ENCODE measurements at places on chromosomes 7 and 10. TPM values are rescaled to one million over a fixed set of nuclear protein-coding genes. Genes with fewer than 3 reads are reported as not detected.

GRCh38 chr10:121735263-121735662 is 137.0 kb upstream of the FGFR2 start:
- DNase-seq = no peak

CYP2C19 gene
- not detected for total RNA-seq

- DNase-seq = no peak
These were observed 21.4 kb downstream of the PLPP4 start for GRCh38 chr10:120478386-120478785.

BMPR1A gene
- total RNA-seq = 35.1 TPM

DNA sequence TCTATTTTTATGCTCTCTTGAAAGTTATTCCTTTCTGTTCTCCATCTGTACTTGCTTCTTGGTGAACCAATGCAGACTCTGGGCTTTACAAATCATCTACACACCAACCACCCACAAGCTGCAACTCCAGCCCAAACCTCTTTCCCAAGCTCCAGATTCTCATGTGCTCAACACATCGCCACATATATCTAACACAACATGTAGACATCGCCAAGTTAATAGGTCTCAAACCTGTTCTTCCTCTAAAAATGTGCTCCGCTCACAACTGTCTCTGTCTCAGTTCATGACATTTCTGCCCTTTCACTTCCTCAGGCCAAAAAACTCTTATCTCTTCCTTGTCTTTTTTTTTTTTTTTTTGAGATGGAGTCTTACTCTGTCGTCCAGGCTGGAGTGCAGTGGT is 95.7 kb upstream of the EEPD1 start:
- no peak for DNase-seq

MCM10 gene
- 27.8 TPM for total RNA-seq

DNA sequence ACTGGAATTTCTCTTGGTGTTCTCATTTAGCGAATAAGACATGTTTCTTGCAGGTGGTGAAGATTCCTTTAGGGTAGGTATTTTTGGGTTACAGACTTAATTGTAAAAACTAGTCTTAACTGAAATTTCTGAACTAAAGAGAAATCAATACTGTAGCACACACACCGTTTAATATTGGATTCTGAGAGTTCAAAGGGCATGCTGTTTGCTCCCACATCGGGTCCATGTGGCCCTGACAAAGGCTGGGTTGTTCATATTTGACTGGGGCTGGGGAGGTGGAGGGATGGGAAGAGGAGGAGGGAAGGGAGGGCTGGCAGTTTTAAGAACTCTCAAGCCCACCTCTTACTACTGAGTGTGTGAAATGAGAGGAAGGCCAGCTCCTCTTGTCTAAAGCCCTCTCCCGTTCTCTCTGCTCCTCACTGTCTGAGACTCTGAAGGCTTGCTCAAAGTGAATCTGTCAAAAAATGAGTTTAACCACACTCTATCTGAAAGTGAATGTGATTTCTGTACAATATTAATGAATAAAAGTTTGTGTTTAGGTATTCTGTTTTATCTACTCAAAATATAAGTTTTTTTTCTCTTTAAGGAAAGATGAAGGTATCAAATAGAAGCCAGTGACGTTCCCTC is 40.0 kb upstream of the RHEB start:
- no peak for DNase-seq

- DNase-seq = no peak
These were observed 126.3 kb upstream of the NPY start for GRCh38 chr7:24157666-24158065.

DNA sequence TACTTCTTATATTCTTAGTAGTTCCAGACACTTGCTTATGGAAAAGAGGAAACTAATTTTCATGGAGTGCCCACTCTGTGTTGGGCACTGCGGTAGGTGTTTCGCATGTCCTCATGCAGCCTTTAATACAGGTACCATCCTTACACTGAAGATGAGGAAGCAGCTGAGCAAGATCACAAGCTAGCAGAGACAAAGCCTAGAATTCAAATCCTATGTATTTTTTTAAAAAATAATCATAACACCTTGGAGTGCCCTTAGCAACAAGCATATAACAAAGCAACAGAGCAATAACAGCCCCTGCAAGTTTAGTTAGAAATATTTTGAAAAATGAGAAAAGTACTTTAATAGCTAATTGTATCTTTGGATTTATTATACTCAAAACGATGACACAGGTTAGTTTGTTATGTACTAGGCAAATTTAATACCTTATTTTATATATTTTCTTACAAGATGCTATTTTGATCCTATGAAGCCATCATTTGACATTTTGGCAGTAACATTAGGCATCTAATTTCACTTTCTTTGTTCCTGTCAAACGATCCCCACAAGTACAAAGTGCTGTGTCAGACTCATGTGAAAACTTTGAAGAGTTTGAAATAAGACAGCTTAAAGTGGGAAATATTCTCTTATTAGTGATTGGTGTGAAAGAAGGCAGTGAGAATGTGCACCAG is 245.8 kb downstream of the CDK14 start:
- no peak for DNase-seq

DNA sequence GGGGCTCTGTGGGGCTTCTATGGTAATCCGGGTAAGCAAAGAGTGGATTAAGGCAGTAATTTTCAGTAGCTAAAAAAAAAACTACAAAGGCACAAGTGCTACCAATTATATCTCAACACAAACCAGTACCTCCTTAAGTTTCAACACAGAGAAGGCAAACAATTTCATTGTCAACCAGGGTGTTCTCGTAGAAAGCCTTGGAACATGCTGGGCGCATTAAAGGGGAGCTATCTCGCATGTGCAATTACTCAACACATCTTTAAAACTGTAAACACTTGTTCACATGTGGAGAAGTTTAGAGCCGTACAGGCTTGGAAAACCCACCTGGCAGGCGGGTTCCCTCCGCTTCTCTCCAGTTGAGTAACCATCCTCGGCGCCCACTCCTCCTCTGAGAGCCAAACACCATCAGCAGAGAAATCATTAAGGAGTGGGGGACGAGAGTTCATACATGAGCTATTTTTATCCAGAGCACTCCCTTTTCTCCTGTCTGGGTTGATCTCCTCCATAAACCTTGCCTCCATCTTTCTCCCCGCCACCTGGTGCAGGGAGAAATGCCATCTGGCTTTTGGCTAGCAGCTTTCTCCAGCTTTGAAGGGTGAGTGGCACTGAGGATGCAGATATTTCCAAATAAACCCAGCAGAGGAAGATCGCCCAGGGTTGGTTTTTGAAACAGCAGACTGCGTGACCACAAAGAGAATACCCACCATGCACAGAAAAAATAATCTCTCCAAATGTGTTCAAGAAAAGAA is 287.1 kb downstream of the WDR11 start:
- no peak for DNase-seq

DNA sequence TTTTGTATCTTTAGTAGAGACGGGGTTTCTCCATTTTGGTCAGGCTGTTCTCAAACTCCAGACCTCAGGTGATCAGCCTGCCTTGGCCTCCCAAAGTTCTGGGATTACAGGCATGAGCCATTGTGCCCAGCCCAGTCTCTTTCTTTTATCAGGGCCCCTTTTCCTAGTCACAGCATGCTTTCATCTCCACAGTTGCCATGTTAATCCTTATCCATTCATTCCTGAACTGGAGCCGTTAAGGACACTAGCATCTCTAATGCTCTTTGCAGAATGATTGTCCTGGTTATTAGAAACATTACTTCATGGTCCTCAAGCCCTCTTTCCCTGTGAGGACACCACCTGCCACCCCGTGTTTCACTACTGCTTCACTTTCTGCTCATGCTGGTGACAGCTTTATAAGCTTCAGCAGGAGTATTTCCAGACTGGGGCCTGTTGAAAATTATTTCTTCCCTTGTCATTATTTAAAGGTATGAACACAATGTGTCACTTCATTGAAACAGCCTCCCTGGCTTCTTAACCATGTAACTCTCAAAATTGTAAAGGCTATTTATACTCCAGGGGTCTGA is 313.9 kb downstream of the BMPER start:
- DNase-seq = no peak

SPAM1 gene
- not detected for total RNA-seq

- DNase-seq = no peak
These were observed 199.4 kb downstream of the USP6NL start for GRCh38 chr10:11411926-11412545.

GRCh38 chr7:87047-87446 is 105.3 kb upstream of the FAM20C start:
- no peak for DNase-seq

- DNase-seq = no peak
These were observed 59.4 kb upstream of the CAMK2B start for GRCh38 chr7:44384586-44385433.

DNA sequence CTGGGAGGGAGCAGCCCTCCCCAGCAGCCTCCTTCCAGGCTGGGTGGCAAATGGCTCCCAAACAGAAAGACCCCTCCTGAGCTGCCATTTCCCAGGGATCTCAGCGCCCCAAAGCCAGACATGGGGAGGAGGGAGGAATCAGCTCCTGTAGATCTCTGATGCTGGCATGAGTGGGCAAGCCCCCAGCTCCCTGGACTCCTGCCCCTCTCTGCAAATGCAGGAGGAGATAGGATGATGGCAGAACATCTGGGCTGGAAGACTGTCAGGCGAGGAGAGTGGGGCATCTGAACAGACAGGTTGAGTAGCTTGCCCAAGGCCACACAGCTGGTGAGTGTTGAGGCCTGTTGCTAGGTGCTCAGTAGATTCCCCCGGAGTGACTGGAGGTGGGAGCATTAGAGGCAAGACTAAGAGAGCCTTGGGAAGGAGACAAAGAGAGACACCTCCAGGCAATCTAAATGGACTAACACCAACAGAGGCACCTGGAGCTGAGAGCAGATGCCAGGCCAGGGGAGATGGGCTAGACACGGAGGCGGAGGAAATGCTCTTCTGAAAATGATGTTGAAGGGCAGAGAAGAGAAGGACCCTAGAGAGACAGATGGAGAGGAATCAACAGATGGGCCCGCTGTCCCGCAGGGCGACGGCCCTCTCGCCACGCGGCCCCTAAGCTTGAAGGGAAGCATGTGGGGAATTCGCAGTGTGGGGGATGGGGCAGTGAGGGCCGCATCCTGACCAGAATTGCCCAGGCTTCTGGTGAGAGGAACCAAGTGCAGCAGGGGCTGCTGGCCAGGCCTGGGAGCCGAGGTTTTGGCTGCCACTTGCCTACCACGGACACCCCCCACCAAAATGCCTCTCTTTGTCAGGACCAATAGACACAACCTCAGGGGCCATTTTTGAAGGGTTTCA is 84.8 kb upstream of the LRRC4 start:
- no peak for DNase-seq

UCN3 gene
- total RNA-seq = not detected

DNA sequence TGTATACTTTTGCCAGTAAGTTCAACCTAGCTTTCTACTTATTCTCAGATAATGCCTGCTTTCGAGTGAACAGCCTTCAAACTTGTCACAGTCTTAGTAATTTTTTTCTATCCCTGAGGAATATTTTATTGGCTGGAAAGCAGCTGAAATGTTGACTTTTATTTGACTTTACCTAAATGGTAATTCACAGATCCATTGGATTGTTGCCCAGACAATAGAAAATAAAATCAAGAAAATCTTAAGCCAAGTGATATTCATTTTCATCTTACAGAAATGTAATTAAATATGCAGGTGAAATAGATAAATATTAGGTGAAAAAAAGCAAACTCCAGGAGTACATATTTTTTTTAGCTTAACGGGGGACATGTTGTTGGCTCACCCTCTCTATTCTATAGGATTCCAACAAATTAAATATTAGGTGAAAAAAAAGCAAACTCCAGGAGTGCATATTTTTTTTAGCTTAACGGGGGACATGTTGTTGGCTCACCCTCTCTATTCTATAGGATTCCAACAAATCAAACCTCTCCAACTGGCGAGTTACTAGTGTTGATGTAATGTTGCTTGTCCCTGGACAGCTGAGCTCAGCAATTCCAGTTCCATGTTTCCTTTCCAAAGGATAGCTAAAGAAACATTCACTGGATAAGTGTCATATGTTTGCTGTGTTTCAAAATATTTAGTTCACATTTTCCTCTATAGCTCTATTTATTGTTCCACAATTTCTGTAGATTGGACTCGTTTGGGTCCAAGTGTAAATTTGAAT is 4.2 kb downstream of the TMEM26 start:
- DNase-seq = no peak

DNA sequence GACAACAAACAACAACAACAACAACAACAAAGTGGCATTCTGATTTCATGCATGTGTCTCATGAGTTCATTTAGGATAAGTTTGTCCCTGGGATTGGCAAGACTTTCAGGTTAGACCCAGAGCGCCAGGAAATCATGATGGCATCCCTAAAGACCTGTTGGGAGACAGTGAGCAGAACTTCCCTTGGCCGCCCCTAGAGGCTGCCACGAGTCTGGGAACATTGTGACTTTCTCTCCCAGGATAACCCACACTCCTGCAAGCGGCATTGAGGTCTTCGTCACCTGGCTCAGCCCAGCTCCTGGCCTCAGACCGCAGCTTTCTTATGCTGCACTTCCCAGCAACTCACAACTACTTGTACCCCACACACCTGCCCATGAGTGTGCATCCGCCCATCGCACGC is 80.5 kb upstream of the RNF32 start:
- no peak for DNase-seq

DNA sequence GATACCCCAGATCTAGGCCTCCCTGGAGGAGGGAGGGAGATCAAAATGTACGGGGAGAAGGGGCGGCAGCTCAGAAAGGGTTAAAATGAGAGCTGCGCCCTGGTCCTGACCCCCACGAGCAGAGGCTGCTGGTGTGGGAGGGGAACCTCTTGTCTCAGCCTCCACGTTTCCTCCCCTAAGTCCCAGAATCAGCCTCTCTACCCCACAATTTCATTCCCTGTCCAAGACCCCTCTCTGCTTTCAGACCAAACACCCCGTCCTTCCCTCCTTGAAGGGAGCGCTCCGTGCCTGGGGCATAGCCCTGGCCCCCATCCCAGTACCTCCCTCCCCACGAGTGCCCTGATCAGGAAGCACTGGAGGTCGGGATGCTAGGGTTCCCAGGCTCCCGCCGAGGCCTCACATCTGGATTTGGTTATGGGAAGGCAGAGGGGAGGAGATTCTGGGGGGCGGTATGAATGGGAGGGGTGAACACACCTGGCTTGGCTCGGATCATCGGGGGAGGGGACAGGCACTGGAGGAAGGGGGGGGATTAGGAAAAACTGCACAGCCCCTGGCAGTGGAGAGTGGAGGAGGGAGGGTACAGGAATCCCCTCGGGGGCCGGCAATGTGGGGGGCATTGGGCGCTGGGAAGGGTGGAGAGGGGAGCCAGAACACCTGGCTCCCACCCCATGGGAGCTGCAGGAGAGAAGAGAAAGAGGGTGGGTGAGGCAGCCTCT is 2.7 kb downstream of the EPHB4 start:
- DNase-seq = no peak

AGR2 gene
- total RNA-seq = not detected

ACSL5 gene
- 3.2 TPM for total RNA-seq

DNA sequence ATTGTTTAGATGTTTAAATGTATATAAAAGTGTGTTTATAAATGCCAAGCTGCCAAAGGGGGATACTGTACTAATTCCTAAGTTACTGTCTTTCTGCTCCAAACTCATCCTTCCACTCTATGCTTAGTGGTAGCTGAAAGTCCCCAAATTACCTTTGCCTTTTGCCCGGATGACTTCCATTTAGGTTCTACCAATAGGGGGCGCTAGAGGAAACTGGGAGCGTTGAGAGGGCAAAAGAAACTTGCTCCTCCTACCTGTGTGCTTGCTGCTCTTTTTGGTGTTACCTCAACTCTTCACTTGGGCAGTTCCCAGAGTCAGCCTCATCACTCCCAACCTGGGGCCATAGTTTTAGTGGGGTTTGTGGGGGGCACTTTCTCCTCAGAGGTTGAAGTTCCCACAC is 5.9 kb upstream of the OR2A25 start:
- no peak for DNase-seq
